Mesendoderm (in vitro differentiated cells): ENCODE measurements at places on chromosomes 3 and 15.

DNA sequence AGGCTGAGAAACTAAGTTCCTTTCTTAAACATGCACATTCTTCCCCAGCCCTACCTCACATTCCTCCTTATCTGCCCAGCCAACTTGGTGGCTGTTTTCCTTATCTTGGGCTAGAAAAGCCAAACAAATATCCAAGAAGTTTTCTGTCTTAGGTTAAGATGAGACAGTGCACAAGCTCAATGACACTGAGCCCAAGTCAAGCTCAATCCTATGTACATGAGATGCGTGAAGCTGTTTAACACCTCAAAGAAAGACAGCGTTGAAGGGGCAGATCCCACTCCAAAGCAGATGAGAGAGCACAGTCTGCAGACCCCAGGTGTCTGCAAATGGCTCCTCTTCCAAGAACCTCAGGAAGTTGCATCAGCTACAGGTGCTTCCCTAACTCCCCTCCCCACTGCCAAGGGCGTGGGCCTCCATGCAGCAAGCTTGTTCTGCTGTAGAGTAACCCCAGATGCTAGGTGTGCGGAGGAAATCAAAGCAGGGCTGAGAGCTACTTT is 16.6 kb downstream of the LRRC2 start:
- peak; percentile 78 for DNase-seq

DNA sequence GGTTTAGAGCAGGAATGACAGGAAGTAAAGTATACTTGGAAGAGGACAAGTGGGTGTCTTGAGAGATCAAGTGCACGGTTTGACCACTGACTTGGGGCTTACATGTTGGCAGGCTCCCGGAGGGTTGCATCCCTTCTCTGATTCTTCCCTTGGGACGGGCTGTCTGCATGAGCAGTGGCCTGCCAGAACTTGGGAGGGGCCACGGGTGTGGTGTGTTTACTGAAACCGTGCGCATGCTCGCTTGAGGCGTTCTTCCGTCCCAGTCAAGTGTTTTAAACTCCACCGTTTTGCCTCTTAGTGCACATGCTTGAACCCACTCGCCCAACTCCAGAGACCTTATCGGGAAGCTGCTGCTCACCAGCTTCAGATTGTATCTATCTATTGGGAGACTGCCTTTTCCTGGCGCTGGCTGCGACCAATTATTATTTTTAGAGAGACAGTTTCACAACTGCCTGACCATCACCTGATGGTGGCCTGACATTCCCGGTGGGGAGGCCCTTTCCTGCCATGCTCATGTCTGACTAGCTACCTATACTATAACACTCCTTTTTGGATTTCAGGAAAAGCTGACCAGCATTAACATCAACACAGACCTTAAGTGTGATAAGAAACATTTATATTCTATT is 14.9 kb upstream of the C3orf22 start:
- DNase-seq: no peak

DNA sequence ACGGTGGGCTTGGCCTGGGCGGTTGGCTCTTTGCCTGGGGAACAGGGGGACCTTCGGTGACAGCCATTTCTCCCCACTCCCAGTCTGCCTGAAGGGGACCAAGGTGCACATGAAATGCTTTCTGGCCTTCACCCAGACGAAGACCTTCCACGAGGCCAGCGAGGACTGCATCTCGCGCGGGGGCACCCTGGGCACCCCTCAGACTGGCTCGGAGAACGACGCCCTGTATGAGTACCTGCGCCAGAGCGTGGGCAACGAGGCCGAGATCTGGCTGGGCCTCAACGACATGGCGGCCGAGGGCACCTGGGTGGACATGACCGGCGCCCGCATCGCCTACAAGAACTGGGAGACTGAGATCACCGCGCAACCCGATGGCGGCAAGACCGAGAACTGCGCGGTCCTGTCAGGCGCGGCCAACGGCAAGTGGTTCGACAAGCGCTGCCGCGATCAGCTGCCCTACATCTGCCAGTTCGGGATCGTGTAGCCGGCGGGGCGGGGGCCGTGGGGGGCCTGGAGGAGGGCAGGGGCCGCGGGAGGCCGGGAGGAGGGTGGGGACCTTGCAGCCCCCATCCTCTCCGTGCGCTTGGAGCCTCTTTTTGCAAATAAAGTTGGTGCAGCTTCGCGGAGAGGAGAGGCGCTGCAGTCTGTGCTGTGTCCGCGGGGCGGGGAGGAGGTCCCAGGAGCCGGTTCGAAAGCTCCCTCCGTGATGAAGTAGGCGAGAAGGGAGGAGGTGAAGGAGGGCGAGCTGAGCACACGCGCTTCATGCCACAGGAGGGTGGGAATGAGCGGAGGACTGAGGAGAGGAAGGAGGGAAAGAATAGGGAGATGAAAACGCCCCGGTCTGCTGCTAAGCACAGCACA is 9.6 kb downstream of the CLEC3B start:
- peak; percentile 55 for DNase-seq

DNA sequence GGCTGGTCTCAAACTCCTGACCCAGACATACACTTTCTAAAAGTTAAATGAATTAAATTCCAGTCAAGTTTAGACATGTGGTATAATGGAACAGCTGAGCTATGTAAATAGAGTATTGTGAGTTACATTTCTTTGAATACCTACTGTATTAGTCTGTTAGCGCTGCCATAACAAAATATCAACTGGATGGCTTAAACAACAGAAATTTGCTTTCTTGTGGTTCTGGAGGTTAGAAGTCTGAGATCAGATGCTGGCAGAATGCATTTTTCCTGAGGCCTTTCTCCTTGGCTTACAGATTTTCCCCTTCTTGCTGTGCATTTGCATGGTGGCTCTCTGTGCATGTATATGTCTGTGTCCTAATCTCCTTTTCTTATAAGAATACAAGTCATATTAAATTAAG is 101.5 kb upstream of the TGFBR2 start:
- no peak for DNase-seq

GRCh38 chr3:185728630-185729336 is 96.1 kb downstream of the IGF2BP2 start:
- DNase-seq: no peak

DNA sequence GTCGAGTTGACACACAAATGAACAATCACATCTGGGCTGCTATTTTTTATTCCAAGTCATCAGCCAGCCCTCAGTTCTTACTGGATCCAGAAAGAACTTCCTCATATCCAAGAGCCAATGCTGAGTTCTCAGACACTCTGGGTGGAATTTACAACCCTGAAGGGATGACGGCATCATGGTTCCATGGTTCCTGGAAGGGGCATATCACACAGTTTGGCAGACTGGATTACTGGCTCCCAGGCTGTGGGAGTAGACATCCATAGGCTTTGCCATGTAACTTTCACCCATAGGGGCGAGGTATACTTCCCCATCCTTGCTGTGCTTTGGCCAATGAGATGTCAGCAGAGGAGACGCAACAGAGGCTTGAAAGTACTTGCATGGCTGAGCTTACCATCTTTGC is 26.9 kb upstream of the KBTBD12 start:
- no peak for DNase-seq

DNA sequence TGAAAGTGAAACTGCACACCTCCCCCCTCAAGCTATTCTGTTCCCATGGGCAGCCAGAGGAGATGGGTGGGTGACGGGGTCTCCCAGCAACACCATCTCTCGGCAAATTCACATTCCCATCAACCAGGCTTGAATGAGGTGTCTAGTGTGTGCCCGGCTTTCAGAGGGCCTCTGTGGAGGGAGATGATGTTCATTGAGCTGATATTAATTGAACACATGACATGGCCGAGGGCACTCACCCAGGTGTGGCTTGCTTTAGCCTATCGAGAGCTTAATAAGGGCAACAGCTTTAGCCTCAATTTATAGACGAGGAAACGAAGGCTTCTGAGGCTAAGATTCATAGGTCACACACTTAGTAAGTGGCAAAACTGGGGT is 288.0 kb downstream of the UACA start:
- DNase-seq: no peak
